ENCODE measurements at places on chromosomes 6 and 20.

DNA sequence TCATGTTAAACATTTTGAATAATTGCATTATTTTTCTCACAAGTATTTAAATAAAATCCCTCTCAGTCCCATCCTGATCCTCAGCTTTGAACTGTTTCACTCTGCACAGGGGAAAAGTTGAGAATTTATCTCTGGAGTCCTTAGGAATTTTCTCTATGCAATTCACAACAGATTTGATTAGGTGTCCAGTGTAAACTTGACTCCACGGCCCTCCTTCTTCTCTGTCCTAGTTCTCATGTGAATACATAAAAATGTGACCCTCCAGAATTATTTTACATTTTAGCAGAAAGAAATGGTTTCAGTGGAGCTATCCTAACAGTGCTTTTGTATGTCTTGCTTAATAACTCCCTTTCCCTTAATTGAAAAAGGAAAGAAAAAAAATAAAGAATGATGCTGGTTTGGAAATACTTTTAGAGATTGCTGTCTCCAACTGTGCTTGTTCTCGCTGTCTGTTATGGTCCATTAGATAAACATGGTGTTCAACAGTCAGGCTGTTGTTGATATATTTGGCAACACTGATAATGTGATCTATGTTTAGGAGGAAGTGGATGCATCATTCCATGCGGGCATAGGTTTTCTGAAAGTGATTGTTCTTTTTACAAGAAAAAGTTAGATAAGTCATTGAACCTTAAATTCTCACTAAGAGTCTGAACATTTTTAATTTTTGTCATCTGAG lies 599.4 kb upstream of the CITED2 start:
- peak; percentile 6 for DNase-seq

DNA sequence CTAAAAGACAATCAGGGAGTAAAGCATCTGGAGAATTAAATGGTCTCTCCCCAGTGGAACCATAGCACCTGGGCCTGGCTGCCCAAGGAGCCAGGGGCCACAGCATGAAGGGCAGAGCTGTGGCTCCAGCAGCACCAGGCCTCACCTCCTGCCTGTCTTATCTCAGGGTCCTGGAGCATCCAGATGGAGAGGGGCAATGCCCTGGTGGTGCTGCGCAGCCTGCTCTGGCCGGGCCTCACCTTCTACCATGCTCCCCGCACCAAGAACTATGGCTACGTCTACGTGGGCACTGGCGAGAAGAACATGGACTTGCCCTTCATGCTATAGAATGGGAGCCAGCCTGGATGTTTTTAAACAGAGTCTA lies 17.0 kb downstream of the MRPS18A start:
- DNase-seq: no peak

DNA sequence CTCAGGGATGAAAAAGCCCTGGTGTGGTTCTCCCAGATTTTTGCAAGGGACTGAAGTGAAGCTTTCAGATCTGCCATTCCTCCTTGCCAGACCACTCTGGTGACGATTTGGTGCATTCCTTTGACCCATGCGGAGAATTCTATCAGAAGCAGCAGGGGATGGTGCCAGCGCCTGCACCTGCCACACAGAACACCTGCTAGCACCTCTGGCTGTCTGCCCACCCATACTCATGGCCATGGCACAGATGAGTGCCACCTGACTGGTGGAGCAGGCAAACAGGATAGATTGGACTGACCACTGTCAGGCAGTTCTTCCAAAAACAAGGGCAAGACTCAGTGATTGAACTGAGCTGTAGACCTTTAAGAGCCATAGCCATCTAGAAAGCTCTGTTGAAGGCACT lies 107.1 kb downstream of the CDYL start:
- DNase-seq: no peak

- DNase-seq: no peak
Measured at GRCh38 chr6:44935693-44936300, 392.3 kb upstream of the RUNX2 start.

DNA sequence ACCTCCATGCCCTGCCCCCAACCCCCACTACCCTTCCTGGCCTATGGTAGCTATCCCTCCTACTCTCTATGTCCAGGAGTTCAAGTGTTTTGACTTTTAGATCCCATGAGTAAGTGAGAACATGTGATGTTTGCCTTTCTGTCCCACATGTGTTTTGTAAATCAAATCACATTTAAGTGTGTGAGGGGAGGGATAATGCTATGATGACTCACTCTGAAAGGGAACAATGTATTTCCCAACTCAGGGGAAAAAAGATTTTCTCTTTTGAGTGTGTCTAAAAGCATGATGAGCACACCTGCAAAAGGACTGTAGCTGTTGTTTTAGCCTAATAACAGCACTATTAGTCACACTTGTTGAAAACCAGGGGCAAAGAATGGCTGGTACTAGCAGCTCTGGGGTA lies 193.7 kb downstream of the GJA10 start:
- peak; percentile 41 for DNase-seq

- DNase-seq: no peak
Measured at GRCh38 chr20:1345030-1345755, 16.3 kb upstream of the SDCBP2 start.

DNA sequence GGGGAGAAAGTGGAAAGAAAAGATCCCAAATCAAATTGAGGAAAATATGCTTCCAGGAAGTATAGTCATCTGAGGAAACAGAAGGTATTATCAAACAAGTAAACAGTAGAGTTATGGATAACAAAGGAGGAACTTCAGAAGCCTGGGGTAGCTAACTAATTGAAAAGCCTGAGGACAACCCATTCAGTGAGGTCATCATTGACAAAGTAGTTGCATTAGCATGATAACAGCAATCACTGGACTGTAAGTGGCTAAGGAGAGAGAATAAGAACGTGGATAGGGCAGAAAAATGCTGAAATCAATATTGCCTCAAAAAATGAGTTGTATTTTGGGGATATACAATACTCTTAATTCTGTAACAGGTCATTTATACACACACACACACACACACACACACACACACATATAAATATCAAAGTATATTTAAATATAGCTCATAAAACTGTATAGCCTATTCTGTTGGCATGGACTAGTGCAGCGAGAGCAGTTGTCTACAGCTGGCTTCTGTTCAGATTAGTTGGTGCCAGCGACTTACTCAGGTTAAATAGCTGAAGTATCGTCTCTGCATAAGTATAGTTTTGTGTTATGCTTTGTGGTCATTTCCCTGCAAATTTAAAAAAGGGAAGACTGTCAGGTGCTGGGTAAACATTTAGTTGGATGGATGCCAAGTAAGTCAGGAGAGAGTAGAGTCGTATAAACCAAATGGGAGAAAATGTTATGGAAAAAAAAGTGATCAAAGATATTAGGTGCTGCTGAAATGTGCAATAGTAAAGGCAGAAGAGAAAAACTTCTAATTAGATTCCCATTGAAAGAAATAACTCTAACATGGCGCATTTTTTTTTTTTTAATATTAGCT lies 33.8 kb upstream of the CTAGE9 start:
- peak; percentile 8 for DNase-seq

- no peak for DNase-seq
Measured at GRCh38 chr6:101883505-101883904, 490.0 kb downstream of the GRIK2 start.

Measured in common myeloid progenitor, CD34-positive (primary cell).